ENCODE measurements at places on chromosomes 6 and 20.
A peak's percentile ranks its signal among the peaks of the same experiment; 100 is the strongest.

DNA sequence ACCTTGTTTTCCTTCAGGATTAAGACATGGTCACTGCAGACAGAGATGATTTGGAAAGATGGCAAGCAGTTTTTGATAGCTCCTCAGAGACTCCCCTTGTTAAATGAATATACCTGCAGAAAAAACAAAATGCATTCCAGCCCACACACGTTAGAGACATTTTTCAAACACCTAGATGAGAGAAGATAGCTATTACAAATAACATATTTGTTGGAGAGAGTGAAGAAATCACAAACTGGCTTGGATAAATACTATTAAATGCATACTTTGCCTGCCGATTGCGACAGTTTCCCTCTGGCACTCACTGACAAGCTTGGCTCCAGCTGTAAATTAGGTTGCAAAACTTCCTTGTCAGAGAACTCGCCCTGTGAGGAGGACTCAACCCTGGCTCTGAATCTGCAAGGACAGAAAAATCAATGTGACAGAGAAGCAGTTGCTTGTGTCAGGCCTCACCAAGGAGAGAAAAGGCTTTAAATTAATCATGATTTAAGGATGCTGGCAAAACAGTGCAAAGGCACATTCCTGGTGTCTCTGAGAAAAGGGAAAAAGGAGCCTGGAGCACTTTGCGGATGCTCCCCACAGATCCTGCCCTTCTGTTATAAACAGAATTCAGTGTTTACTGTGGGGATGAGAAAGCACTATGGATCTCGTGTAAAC lies 423.7 kb upstream of the MARCKS start:
- DNase-seq = no peak

GRCh38 chr6:167826896-167827582 lies at the start of gene AFDN:
AFDN (plus strand) TSS chr6:167826911; CDS start chr6:167827133, 222 bp downstream.
- peak; percentile 77 for DNase-seq

DNA sequence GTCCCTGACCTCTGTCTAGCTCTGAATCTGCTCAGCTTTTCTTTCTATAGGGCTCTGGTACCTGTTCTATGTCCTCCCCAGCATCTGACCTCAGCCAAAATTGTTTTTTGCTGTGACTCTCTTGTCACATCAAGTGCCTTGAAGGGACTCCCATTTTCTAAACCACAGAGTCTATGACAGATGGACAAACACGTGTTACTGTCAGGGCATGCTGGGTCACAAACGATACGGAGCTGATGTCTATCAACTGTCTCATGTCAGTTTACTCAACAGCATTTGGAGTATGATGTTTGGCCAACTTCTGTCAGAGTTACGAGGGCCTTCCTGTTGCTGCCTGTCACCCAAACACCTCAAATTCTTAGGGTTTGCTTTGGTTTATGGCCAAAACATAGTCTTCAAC lies 20.5 kb downstream of the ID4 start:
- DNase-seq = no peak

GRCh38 chr20:1415667-1416468 lies 23.0 kb upstream of the FKBP1A start:
- no peak for DNase-seq

- no peak for DNase-seq
Measured at GRCh38 chr6:148885136-148885865, 138.5 kb downstream of the UST start.

DNA sequence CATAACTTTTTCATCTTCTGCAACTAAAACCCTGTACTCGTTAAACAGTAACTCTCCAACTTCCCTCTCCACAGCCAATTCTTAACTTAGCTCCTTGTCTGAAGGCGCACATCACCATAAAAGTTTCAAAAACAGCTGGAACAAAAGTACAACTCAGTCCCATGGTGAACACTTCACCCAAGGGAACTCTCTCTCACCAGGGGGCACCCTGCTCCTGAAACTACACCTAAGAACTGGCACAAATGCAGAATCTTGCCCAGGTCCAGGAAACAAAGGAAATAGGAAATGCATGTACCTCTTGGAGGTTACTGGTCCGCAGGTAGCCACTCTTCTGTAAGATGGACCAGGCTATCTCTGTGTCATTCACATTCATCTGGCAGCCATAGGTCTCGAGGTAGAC lies 6.6 kb downstream of the CDK5RAP1 start:
- no peak for DNase-seq

GRCh38 chr6:56798163-56798562 lies 155.5 kb upstream of the DST start:
- no peak for DNase-seq

DNA sequence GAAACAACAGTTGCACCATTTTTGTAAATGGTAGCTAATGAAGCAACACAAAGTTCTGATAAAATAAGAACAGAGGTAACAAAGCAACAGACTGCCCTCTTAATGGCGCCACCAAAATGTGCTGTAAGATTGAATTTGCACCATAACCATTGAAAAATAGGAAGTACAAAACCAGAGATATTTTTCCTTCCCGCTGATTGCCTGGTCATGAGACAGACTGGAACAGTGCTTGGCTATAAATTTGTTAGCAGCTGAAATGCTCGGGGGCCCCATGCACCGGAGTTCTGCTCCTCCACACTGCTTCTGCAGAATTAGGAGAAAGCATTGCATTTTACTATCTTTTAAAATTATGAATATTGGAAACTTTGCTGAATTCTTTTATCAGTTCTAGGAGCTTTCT lies 164.4 kb upstream of the QKI start:
- no peak for DNase-seq

GRCh38 chr6:91106083-91106482 lies 519.2 kb upstream of the MAP3K7 start:
- DNase-seq = no peak

DNA sequence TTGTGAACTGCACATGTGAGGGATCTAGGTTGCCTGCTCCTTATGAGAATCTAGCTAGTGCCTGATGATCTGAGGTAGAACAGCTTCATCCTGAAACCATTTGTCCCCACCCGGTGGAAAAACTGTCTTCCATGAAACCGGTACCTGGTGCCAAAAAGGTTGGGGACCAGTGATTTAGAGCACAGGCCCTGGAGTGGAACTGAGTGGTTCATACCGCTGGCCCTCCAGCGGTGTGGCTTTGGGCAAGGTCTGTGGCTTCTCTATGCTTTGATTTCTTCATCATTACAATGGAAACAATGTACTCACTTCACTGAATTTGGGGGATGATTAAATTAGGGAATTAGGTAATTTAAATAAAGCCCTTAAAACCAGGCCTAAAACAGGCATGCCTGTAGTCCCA lies 36.3 kb downstream of the CD164 start:
- DNase-seq = no peak

- DNase-seq = no peak
Measured at GRCh38 chr6:56484669-56485068, 158.0 kb downstream of the DST start.

GRCh38 chr20:59120919-59121318 lies 42.7 kb upstream of the ZNF831 start:
- DNase-seq = no peak

DNA sequence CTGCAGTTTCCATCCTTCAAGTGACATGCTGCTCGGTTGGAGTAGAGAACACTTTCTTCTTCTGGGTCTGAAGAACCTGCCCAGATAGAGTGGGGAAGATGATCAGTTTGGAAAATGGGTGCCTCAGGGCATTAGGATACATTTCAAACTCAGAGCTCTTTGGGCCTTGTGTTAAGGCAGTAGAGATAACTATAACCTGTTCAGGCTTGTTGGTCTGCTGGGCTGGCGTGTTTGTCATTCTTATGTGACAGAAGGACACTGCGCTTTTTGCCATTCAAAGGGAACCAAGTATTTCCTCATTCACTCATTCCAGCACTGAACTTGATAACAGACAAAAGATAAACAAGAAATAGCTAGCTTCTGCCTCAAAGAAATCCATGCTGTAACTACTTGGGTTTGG lies 3.8 kb downstream of the TOMM34 start:
- DNase-seq = no peak

DNA sequence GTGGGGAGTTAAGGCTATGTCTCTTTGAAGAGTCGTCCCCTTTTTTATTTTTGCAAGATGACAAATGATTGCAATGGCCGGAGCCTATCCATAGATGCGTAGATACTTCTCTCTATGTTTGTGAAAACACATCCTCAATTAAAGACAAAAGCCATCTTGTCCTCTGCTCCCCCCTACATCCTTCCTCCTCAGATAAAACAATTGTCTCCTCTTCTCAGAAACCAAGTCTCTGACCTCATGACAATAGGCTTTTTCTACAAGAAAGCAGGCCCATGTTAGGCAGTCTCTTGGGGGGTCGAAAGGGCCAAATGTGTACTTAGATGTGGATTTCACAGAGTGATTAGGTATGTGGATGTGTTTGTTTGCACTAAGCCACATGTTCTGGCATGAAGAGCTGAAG lies 51.1 kb upstream of the SSTR4 start:
- DNase-seq = no peak
